ENCODE measurements at places on chromosomes 5 and 9.
A peak's percentile ranks its signal among the peaks of the same experiment; 100 is the strongest.

DNA sequence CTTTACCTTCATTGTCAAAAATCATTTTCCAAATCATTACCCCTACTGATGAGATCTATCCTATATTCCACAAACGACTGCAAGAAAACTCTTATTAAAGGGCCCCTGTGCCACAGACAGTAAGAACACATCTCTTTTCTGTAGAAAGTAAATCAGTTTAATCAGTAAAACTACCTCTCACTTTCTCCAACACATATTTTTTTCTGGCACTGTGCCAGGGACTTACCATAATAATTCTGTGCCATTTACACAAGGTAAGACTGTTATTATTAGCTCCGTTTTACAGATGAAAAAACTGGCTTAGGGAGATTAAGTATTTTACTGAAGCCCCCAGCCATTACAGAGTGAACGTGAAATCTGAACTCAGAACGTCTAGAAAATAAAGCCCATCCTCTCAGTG is 587.0 kb upstream of the COX7C start:
- no peak for DNase-seq

DNA sequence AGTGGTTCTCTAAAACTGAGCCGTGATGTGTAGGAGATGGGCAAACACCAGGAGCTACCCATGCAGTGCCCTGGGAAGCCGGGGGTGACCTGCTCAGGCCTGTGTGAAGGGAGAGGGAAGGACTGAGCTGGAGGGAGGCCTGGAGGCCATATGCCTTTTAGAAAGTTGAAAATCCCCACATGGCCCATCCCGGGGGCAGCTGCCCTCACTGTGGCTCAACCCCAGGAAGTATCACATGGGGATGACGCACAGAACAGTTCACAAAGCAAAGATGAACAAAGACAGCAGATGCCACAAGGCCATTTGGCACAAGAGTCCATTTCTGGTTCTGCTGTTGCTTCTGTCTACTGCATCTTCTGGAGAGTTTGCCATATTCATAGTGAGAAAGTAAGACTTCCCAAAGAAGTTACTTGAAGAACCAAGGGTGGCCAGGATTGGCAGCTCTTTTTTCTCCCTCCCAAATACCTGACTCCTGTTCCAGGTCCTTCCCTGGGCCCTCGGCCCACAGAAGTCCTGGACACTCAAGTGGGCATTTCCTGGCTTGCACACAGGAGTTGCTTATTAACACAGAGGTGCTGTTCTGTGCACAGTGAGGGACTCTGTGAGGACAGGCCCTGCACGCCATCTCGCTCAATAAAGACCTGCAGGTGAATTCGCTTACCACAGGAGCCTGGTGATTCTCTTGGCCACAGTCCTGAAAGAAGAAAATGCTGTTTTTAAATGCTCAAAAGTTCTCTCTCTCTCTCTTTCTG is 25.1 kb downstream of the ACSL6 start:
- DNase-seq: no peak

DNA sequence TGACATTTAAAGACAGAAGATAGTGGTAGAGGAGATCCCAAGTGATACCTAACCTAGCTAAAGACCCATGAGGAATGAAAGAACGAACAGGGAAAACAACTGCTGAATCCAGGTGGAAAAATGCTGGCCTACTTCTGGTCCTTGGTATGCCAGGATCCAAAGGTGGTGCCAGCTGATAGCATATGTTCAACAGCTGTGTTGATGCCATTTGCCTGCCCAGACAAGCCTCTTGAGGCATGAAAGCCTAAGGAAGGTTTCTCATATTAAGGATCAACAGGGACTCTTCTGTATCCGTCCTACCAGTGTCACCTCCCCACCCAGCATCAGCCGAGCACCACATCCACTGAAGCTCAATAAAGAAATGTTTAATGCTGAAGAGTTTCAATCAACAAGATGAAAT is 225.7 kb upstream of the DMRT1 start:
- no peak for DNase-seq

- no peak for DNase-seq
Measured at GRCh38 chr5:175516933-175517823, 38.8 kb downstream of the SFXN1 start.

DNA sequence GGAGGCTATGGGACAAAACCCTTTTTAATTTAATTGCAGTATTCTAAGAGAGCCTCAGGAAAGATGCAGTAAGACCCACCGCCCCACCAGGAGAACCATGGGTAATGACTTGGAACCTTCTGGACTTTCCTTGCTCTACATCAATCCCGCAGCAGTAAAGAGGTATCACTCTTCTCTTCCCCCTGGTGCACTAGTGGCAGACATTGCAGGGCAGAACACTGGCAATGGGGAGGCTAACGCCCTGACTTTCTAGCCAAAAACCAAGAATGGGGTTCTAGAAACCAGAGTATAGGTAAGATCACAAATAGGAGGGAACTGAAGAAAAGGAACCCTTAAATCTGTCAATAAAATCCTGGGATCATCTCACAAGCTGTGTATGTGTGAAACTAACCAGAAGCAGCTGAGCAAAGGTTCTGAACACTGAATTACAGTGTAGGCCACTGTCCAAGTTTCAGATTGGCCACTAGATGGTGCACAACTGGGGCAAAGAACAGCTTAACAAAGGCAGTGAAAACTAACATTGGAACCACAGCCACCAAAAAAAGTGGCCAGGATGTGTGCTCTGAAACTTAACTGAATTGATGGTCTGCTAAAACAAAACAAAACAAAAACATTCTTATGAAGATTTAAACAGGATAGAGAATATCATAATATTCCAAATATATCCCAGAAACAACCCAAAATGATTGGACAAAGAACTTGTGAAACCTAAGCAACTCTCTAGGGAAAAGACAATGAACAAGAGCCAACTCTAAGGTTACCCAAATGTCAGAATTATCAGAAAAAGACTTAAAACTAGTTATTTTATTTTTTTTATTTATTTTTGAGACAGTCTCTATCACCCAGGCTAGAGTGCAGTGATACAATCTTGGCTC is 6.6 kb upstream of the FAM151B start:
- DNase-seq: peak; percentile 2

- peak; percentile 40 for DNase-seq
Measured at GRCh38 chr9:89919171-89919681, 314.4 kb downstream of the GADD45G start.

DNA sequence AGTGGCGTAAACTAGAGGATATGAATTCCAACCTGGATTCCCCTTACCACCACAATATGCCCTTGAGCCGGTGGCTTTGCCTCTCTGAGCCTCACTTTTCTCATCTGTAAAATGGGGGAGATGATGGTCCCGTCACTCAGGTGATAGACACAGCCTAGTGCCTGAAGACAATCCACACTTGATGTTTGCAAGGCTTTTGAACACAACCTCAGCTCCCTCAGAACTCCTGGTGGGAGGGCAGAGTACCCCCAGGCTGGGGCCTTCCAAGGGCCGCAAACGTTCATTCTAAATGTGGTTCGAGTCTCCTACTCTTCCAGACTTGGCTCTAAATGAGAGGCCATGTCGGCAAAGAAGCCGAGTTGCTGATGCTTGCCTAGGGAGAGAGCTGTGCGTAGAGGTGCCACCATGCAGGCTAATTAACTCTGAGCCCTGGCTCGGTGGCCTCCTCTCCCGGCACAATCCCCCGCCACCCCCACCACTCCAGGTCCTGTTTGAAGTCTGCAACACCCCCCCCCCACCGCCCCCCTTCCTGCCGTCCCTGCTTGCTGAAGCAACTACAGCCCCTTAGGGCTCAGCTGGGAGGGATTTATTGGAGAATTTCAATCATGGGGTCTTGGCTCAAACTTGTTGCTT is 97.7 kb upstream of the LMX1B start:
- no peak for DNase-seq

DNA sequence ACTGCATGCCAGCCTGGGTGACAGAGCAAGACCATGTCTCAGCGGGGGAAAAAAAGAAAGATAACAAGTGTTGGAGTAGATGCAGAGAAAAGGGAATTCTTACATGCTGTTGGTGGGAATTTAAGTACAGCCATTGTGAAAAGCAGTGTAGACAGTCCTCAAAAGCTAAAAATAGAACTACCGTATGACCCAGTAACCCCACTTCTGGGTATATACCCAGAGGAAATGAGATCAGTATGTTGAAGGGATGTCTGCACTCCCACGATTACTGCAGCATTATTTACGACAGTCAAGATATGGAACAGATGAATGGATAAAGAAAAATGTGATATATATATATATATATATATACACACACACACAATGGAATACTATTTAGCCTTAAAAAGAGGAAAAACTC is 225.3 kb upstream of the SLC24A2 start:
- no peak for DNase-seq

- no peak for DNase-seq
Measured at GRCh38 chr5:39850291-39850690, 425.5 kb upstream of the DAB2 start.

DNA sequence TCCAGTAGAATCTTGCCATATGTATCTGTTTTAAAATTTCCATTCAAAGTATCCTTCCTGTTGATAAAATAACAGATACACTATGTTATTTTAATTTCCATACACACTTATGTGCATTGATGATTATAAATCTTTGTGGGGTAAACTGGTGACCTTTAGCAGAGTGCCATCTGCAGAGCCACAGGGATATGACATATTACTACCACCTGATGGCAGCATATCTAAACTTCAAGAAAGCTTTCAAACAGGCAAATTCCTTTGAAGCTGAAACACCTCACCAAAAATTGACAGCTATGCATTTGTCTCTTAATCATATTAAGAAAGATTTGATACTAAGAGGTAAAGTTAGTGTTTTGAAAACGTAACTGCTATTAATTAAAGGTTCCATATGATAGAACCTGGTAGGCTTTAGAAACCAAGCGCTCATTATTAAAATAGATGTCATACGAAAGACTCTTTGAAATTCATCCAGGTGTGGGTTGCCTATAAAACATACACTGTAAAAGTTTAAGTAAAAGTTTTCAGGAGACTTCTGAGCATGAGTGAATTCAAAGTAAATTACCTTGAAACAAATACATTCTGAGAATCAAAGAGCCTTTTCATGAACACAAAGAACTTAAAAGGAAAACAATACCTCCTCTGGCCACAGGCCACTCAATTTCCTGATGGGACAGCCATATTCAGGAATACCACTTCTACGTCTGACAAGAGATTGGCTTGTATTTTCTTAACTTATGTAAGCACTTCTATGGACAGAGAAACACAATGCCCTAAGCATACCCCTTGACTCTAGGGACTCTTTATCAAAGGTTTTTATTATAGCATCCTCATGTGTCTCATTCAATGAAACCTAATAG is 93.3 kb downstream of the KIAA0825 start:
- no peak for DNase-seq

DNA sequence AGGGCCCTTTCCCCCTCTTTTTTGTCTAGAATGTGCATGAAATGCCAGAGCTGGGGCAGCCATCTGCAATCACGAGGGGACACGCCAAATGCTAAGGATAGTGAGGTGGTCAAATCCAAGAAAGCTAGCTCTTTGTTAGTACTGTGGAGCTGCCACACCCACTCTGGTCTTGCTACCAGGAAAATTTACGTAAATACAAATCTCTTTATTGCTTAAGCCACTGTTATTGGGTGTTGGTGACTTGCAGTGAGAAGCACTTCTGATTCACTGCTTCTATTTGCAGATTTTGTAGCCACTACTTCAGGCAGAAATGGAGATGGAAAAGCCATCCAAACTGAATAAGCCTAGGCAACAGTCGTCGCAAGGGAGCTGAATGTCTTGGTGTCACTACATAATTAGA is 25.6 kb upstream of the SUSD1 start:
- DNase-seq: no peak

GRCh38 chr5:176985516-176985915 is 21.1 kb downstream of the UIMC1 start:
- DNase-seq: no peak

- no peak for DNase-seq
Measured at GRCh38 chr9:132986640-132987620, 8.4 kb downstream of the GFI1B start.

DNA sequence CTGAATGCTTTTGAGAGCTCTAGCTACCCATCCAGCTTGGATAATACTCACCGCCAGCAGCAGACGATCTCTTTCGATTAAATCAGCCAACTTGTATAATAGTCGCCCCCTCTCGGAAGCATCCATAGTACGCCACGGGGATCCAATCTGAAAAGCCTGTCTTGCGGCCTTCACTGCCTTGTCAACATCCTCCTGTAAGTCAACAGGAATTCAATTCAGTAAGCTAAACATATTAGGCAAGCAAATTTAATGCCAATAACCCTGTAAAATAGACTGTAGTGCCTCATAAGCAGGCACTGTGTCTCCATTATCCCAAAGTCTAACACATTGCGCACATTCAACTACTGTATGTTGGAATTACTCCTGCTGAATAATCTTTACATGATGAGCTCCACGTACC is 22.0 kb downstream of the ALDH1A1 start:
- no peak for DNase-seq

Data from stimulated activated CD4-positive, alpha-beta T cell treated with anti-CD3 and anti-CD28 coated beads, Interleukin-15, amount 100 ng/mL, for 48 hours (primary cell).